Panc1 (cell line): ENCODE measurements at places on chromosomes 3 and 15. TPM values are rescaled to one million over a fixed set of nuclear protein-coding genes. Genes with fewer than 3 reads are reported as not detected.

DNA sequence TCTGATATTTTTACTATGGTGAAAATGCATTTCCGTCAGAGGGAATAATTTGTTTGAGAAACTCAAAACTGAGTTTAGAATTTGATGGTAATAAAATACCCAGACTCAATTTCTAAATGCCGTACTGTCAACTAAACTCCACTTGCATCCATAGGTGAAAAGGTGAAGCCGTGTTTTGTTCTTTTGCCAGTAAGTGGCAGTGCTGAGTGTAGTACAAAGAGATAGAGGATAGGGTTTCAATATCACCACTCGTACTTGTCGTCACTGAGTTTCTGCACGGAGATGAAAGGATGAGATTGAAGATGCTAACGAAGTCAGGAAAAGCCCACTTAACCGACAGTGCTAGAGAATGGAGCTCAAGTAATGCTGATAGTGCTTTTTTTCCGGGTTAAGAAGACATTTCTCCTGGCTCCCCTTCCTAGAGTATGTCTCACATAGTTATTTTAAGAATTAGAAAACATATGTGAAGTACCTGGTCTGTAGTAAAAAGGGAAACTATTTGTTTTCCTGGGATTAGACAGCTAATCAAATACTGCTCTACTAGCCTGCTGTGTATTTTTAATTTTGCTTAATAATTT is 345.1 kb downstream of the IL5RA start:
- no peaks in the 10 kb centered on the region for H3K27me3 ChIP-seq
- no peaks in the 10 kb centered on the region for H3K4me1 ChIP-seq
- DNase-seq: no peak
- no peak overlapping the region for H3K4me3 ChIP-seq

DNA sequence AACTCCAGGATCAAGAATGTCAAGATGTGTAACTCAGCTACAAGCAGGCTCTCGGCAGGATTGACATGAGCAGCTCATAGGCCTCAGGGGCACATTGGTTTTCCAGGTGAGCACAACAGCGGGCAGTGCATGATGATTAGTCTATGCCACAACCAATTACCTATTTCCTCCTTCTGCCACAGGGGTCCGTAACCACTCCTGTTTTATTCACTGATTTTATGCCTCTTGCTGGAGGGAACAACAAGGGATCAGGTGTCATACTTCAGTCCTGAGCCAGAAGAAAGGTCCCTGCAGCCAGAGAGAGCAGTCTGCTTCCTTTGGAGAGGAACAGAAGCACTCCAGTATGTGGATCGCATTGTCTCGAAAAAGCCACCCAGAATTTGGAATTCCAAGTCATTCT is 35.1 kb upstream of the PTPRG start:
- no peak for DNase-seq
- no peaks in the 10 kb centered on the region for H3K4me1 ChIP-seq
- H3K27ac ChIP-seq: no peak overlapping the region
- no peaks in the 10 kb centered on the region for H3K36me3 ChIP-seq

GRCh38 chr15:90113166-90113565 is 10.9 kb upstream of the IDH2 start:
- H3K27ac ChIP-seq: no peak overlapping the region
- no peaks in the 10 kb centered on the region for H3K36me3 ChIP-seq
- H3K27me3 ChIP-seq: no peaks in the 10 kb centered on the region
- no peak for DNase-seq
- no peak overlapping the region for H3K4me3 ChIP-seq

KCNMB2 gene
- total RNA-seq: not detected

AMIGO3 gene
- 0.72 TPM for total RNA-seq

CXCR6 gene
- total RNA-seq: not detected

DNA sequence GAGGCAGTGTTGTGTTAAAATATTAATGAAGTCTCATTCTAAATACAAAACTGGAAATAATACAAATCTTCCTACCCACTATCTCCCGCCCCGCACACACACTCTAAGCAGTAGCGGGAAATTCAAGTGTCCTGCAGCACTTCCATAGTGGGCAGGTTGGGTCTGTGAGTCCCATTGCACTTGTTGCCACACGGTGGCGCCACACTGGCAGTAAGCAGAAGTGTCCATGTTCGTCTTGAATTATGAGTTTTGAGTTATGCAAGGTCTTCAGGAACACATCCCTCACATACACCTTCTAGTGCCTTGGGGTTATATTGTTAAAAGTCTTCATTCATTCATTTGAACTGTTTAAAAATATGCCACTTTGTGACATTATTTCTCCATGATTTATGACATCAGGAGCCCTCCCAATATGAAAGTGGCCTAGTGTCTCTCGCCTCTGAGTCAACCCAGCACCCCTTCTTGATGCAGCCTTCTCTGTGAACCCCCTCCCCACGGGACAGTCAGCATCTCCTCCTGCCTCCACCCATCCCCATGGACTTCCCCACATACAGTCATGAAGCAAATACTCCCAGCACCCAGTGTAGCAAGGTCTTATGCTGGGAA is 17.6 kb upstream of the CCDC174 start:
- no peaks in the 10 kb centered on the region for H3K4me1 ChIP-seq
- no peaks in the 10 kb centered on the region for H3K36me3 ChIP-seq
- no peak overlapping the region for H3K4me3 ChIP-seq
- no peak overlapping the region for H3K27ac ChIP-seq
- peak; percentile 18 for DNase-seq
- no peaks in the 10 kb centered on the region for H3K27me3 ChIP-seq

HTR3E gene
- not detected for total RNA-seq

FBXW12 gene
- not detected for total RNA-seq

- H3K4me1 ChIP-seq: peaks cover 15% of the 10 kb centered on the region
- peaks cover 30% of the 10 kb centered on the region for H3K36me3 ChIP-seq
- no peak overlapping the region for H3K27ac ChIP-seq
- H3K27me3 ChIP-seq: no peaks in the 10 kb centered on the region
These were observed 3.6 kb downstream of the RPS17 start for GRCh38 chr15:82536409-82537350.

- no peaks in the 10 kb centered on the region for H3K27me3 ChIP-seq
- H3K4me3 ChIP-seq: no peak overlapping the region
- peaks cover 20% of the 10 kb centered on the region for H3K4me1 ChIP-seq
- H3K36me3 ChIP-seq: no peaks in the 10 kb centered on the region
- no peak for DNase-seq
- H3K27ac ChIP-seq: peak overlapping the region; percentile 31; the same call in 1 of the 2 replicates
These were observed 102.3 kb upstream of the PFN2 start for GRCh38 chr3:150073031-150073430.

DNA sequence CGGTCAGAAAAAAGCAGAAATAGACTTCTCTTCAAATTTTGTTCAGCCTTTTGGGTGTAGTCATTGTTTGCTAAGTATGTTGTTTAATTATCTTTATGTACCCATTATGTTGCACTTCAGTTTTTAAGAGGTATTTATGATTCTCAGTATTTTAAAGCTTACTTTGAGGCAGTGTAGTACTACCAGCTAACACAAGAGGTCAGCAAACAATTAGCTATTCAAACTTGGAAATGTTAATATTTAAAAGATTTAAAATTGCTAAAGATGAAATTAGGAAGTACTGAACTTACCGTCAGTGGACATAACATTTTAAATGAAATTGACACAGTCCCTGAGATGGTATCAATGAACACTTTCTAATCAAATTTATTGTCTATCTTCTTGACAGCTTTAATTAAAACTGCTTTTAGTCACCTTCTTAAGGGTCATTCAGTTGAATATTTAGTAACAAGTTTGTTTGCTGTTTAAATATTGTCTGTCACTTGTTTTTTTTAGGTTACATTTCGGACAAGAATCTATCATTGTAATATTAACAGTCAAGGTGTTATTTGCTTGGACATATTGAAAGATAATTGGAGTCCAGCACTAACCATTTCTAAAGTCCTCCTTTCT is 28.1 kb downstream of the NKIRAS1 start:
- peaks cover 11% of the 10 kb centered on the region for H3K4me1 ChIP-seq
- 0 out of 2 replicates have a peak, but pooled peaks cover 2% of the 10 kb centered on the region for H3K36me3 ChIP-seq
- H3K27me3 ChIP-seq: no peaks in the 10 kb centered on the region
- H3K4me3 ChIP-seq: no peak overlapping the region
- H3K27ac ChIP-seq: no peak overlapping the region; the same call in 1 of the 2 replicates
